ENCODE measurements at places on chromosomes 6 and 20.

GRCh38 chr20:8218861-8219260 lies 86.8 kb downstream of the PLCB1 start:
- no peak for DNase-seq

DNA sequence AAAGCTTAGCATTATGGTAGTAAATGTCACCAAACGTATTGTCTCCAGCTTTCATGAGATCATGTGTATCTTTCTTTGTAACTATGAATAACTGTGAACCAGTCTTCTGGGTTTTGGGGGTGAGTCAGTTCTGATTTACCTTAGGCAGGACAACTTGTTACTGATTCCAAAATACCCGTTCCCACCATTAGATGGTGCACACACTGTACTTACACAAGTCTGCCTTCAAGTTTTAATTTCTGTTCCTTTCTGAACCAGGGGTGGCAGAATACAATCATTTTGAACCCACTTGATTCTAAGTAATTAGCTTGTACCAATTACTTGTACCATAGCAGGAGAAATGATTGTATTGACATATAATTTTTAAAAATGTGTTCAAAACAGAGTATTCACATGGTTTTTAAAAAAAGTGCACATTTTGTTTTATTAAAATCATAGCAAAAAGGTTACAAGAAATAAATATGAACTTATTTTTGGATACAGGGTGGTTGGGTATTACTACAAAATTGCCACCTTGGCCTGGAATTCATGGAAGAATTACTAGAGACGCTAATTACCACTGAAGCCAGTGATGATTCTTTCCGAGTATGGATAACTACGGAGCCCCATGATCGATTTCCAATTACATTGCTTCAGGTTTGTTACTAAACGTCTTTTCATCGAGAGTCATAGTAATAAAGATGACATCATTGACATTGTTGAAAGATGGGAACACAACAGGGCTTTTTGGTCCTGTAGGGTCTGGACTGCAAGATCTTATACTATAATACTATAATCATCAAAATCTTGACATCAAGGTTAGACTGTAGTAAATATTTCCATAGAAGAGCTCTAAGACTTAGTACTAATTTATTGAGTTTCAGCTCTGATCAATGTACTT lies 75.2 kb upstream of the GLP1R start:
- peak; percentile 48 for DNase-seq

GRCh38 chr6:100806296-100806695 lies 74.8 kb downstream of the ASCC3 start:
- DNase-seq: no peak

- no peak for DNase-seq
These were observed 71.4 kb upstream of the CST7 start for GRCh38 chr20:24877652-24878051.

DNA sequence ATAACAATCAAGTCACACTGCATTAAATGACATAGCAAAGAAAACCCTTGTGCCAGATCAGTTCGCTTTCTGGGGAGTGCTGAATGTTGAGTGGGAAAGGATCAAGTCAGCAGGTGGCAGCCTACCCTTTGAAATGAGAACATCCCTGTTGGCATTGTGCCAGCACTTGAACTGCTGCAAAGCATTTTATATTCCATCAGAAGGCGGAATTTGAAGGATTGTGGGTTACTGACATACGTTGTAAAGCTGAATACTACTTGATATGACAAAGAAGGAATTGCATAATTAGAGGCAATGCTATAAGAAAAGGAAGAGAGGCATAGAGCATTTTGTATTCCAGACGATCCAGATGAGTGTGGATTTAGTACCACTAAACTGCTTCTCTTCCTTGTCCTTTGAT lies 26.5 kb downstream of the BCKDHB start:
- peak; percentile 86 for DNase-seq

DNA sequence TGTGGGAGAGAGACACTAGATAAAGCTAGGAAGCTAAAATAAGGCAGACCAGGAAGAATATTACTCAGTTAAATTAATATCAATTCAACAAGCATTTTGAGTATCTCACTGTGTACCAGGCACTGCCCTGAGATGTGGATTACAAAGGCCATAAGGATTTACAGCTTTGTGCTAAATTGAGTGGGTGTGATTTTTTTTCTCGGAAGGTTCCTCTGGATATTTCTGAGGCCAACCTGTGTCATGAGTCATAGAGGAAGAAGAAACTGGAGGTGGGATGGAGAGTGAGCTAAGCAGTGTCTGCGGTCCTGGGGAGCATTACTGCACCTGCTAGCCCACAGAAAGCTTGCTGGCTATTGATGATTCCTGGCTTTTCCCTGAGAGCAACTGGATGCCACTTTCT lies 135.2 kb downstream of the RFPL4B start:
- DNase-seq: no peak

DNA sequence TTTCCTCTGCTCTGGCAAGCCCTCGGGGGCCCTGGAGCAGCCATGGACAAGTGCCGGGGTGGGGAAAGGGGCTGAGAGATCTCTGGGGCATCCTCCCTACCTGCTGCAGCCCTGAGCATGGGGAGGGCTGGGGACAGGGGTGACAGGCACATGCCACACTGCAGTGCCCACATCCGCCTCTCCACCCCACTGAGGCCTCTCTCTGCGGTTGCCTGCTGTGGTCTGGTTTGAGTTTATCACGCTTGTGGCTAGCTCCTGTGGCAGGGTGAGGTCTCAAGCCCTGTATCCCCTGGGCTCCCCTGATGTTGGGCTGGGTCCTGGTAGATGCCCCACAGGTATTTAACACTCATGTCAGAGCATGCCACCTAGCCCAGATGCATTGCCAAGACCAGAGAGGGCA lies 52.9 kb upstream of the MLN start:
- no peak for DNase-seq

- DNase-seq: peak; percentile 51
These were observed 1.5 kb downstream of the PABPC1L start for GRCh38 chr20:44911264-44911921.

DNA sequence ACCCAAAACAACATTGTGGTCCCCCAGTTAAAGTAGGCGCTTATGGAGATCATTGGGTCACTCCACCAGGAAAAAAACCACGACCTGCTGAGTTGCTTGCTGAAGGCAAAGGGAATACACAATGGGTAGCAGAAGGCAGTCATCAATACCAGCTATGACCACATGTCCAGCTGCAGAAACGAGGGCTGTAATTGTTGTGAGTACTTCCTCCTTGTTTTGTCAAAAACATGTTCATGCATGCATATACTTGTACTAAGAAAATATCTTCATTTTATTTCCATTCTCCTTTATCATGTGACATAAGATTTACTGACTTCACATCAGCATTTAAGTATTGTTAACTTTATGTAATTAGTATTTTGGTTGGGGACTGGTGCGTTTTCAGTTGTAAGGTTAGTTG lies 16.9 kb downstream of the SERINC1 start:
- no peak for DNase-seq

GRCh38 chr20:59688999-59689398 lies 84.7 kb downstream of the PHACTR3 start:
- no peak for DNase-seq

GRCh38 chr20:48739395-48740291 lies 88.2 kb downstream of the PREX1 start:
- DNase-seq: no peak

DNA sequence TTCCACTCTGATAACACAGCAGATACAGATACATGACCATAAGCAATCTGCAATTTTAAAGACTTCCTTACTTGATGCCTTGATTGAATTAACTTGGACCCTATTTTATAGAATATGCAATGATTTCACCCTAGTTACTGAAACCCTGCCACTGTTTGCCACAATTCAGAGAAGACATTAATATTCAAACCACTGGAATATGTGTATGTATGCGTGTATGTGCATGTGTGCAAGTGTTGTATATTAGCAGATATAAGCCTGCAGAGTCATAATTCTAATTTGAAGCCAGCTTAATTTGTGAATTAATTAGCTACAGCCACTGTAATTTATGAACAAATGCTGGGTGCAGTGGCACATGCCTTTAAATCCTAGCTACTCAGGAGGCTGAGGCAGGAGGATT lies 9.3 kb downstream of the VNN2 start:
- no peak for DNase-seq

GRCh38 chr6:133837801-133838349 lies 51.0 kb upstream of the TCF21 start:
- DNase-seq: peak; percentile 13

DNA sequence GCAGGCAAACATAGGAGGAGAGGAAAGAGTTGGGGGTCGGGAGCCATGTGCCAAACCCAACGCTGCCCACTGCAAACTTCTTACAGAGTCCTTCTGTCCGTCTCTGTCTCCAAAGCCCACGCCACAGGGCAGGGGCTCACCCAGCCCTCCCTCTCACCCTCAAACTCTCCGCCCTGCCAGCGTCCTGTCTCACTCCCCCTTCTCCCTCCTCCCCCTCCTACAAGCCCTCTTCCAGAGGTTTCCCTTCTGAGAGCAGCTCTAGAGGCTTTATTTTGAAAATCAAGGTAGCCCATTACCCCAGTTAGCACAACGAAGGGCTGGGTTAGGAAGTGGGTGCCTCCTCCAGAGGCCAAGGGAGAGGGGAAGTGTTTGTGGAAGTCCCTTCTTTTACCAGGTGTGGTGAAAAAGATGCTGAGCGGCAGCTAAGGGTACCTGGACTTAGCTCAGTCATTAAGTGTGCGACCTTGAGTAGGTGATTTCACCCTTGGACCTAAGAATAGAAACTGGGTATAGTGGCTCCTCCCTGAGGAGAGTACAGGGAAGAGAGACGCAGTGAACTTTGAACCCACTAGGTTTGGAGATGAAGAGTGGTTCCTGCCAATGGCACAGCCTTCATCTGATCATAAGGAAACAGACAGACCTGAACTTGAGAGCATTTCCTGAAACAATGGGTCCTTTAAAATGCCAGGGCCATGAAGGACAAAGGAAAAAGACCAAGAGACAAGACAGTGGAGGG lies 123.8 kb downstream of the BANF2 start:
- no peak for DNase-seq

- DNase-seq: no peak
These were observed 105.9 kb downstream of the HIVEP2 start for GRCh38 chr6:142838821-142839685.

- no peak for DNase-seq
These were observed 70.0 kb downstream of the GFOD1 start for GRCh38 chr6:13417431-13417830.

DNA sequence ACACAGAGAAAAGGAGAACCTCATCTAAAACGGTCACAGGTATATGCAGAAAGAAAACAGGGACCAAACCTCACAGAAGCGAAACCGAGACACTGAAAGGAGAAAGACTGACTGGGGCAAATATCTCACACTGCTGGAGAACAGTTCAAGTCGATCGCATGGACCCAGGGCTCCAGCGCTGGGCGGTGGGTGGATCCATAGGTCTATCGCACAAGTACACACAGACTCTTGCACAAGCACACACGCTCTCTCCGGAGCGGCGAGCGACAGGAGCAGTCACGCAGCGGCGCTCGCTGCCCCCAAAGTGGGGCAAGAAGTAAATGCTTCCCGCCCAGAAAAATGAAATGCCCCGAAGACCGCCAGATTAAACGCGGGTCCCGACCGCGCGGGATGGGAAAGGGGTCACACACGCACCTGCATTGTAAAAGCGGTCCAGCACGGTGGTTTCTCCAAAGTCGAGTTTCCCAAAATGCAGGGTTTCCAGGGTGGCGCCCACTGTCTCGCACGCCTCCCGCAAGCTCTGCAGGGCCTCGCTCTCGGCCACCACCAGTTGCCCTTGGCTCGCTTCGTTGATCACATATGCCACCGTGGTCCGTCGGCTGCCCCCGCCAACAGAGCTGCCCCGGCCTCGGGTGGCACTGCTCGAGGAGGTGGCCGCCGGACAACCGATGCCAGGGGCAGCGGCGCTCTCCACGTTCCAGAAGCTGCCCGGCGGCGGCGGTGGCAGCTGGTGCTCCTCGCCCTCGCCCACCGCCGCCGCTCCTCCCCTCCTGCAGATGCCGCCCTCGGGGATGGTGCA lies 782 bp downstream of the MAP3K5 start:
- peak; percentile 73 for DNase-seq

DNA sequence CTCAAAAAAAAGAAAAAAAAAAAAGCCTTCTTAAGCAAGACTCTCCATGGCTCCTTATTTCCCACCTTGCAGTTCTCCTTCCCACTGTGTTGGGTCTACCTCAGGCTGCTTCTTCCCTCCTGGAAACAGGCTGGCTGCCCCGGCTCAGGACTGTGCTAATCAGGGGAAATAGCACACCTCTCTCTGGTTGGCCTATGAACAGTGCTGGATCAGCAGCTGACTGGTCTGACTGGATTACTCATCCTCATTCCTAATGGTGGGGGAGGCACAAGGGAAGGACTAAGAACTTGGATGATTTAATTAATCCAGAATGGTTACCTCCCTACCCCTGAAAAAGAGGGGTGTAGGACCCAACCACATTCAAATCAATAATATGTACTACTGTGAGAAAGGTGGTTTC lies 3.9 kb upstream of the SRSF3 start:
- DNase-seq: no peak

Data from SJCRH30 (cell line).